NCI-H1436 treated with DMSO at 0.1 percent for 48 hours (cell line): ENCODE measurements at places on chromosomes 11 and 22.

GRCh38 chr11:121105481-121106195 lies 4.6 kb downstream of the TECTA start:
- no peak for DNase-seq

DNA sequence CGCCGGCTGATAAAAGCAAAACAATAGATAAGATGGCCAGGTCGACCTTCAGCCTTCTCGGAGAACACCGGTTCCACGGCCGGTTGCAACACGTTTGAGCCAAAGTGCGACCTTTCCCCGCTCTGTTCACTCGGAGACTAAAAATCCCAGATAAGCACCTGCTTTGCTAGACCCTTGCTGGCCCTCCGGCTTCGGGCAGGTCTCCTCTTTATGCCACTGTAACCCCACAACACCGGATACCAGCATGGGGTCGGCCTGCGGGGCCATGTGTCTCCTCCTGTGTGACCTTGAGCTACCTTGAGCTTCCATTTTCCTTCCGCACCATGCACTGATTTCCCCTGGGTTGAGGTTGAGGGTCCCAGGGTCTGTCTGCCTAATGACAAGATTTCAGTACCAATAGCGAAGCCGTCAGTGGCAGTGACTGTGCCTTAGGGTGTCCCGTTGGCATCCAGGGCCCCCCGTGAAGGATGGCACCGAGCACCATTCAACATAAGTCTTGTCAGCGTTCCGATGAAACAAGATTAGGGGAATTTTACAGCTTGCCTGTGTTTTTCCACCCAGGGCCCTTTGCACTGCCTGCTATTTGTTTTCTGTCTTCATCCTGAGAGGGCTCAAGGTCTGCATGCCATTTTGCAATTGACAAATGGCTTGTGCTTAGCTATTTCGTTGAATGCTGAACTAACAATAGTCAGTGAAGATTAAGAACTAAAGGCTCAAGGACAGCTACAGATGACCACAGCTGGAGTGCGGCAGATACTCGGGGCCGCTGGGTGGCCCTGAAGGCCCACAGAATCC lies 118.6 kb downstream of the KCNQ1 start:
- DNase-seq = no peak

- no peak for DNase-seq
These were observed 505 bp downstream of the NUDT22 start for GRCh38 chr11:64226507-64227051.

GRCh38 chr11:72381584-72382090 lies 52.7 kb downstream of the CLPB start:
- DNase-seq = no peak

GRCh38 chr11:116072601-116073410 lies 568.6 kb upstream of the CADM1 start:
- no peak for DNase-seq

DNA sequence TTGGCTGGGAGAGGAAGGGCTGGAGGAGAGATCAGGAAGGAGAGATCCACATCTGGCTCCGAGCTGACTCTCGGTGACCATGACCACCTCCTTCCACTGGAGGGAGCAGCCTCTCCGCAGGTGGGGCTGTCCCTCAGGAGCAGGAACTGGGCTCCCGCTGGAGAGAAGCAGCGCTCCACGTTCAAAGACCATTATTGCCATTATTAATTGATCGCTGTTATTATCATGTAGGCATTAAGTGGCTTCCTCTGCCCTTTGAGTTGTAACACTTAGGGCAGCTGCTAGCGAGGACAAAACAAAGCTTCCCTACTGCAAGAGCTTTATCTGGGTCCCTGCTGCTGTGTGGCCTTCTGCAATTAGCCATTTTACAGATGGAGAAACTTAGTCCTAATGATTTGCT lies 251.9 kb downstream of the ST3GAL4 start:
- DNase-seq = no peak

DNA sequence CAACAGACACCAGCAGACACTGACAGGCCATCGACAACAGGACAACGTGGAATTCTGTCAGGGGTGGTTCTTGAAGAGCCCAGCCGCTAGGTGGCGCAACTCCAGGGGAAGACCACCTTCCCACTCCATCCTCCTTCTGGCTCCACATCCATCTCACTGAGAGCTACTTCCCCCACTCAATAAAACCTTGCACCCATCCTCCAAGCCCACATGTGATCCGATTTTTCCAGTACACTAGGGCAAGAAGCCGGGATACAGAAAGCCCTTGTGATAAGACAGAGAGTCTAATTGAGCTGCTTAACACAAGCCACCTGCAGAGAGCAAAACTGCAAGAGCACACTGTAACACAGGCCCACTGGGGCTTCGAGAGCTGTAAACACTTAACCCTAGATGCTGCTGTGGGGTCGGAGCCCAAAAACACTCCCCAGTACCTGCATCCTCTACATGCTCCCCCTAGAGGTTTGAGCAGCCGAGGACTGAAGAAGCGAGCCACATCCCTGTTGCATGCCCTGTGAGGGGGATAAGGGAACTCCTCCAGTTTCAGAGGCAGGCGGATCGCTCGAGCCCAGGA lies 11.5 kb upstream of the RAB39A start:
- DNase-seq = no peak

GRCh38 chr22:22759371-22759770 lies 115.0 kb downstream of the GGTLC2 start:
- DNase-seq = no peak

- no peak for DNase-seq
These were observed 7.3 kb downstream of the SREBF2 start for GRCh38 chr22:41840216-41840615.

GRCh38 chr22:36738416-36739020 lies 35.0 kb upstream of the CACNG2 start:
- no peak for DNase-seq

GRCh38 chr11:99614352-99614751 lies 593.6 kb downstream of the CNTN5 start:
- no peak for DNase-seq

DNA sequence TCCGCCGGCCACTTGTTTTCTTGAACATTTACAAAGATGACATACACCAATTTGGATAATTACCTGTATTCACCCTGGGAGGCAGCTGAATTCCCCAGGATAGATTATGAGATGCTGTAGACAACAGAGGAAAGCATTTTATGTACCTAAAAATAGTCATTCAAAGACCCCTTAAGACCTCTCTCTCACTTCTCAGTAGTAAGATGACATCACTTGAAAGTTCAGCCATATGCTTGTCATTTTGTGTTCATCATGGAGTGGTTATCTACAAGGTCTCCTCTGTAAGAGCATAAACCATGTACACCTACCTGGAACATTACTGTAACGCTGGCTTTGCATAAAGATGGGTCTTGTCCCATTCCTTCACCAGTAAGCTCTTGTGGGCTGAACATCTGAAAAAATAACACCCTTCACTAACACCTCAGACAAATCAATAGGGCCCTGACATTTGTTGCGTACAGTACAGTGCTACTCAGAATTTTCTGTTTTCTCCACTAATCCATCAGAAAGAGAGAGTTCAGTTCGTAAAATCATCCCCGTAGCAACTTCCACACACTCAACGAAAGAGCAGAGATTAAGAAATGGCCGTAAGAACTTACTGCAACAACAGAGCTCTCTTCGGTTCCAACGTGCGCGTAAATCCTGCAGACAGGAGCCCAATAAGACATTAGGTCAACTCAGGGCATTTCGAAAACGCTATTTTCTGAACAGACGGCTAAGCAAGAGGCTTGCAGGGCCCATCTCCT lies 15.6 kb upstream of the WDR74 start:
- DNase-seq = no peak

DNA sequence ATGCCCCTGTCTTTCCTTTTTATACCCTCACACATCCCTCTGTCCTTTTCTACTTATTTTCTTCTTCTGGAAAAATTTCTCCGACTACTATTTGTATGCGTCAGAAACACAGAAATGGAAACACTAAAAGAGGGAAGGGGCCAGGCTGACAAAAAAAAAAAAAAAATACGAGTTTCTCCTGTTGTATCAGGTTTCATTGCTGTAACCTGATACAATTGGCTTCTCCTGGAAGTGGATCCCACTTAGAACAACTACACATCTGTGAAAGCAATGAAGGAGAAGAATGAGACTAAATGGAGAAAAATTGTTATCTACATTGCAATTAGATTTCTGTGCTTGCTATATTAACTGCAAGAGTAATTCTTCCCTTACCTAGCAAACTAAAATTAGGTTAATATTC lies 393.9 kb downstream of the GUCY1A2 start:
- DNase-seq = no peak

- DNase-seq = no peak
These were observed 14.4 kb downstream of the YWHAH start for GRCh38 chr22:31958625-31959239.

DNA sequence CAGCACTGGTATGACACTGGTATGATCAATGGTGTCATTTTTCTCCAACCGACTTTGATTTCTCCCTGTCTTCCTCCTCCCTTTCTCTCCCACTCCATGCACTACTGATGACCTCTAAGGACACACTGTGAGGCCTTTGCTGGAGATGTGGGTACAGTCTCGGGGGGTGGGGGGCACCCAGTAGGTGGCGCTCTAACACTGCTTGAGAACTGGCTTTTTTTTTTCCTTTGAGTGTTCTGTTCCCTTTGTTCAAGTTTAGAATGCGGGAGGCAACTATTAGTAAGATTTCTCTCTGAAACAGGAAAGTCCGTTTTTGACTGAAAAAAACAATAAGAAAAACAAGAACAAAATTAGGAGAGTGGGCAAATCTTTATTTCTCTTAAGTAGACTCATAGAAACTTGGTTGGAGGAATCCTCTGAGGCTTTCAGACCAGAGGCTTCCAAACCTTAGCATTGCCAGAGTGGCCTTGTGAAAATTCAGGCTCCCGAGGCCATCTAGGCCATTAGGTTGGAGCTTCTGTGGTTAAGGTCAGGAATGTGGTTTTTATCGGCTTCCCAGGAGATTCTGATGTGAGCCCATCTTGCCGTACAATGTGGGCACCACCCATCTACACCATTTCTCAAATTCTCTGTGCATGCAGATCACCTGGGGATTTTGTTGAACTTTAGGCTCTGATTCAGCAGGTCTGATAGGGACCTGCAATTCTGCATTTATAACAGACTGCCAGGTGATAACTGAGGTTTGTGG lies 43.2 kb downstream of the PANX1 start:
- no peak for DNase-seq

- DNase-seq = no peak
These were observed 3.6 kb downstream of the NEAT1 start for GRCh38 chr11:65425971-65426838.

DNA sequence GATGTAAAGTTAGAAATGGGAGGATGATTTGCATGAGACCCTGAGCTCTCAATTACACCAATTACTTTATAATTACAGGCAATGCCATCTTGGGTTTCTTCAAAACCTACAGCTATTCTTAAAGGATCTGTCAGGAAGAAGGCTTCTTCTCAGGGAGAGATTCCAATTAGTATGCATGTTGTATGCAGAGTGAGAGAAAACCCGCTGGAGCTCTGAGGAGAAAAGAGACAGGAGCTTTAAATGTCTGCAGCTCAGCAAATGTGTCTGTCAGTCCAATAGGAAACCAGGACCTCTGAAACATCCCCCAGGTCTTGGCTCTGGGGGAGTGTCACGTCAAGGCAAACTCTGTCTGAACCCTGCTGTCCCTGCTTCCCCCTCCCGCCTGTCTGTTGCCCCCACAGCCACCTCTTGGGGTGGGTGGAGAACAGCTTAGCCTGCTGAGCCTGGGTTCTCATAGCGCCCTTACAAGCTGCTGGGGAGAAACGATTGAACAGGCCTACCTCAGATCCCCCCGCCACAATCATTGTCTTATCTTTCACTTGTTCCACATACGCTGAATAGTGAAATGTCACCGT lies 140.2 kb downstream of the SPATA19 start:
- DNase-seq = no peak

DNA sequence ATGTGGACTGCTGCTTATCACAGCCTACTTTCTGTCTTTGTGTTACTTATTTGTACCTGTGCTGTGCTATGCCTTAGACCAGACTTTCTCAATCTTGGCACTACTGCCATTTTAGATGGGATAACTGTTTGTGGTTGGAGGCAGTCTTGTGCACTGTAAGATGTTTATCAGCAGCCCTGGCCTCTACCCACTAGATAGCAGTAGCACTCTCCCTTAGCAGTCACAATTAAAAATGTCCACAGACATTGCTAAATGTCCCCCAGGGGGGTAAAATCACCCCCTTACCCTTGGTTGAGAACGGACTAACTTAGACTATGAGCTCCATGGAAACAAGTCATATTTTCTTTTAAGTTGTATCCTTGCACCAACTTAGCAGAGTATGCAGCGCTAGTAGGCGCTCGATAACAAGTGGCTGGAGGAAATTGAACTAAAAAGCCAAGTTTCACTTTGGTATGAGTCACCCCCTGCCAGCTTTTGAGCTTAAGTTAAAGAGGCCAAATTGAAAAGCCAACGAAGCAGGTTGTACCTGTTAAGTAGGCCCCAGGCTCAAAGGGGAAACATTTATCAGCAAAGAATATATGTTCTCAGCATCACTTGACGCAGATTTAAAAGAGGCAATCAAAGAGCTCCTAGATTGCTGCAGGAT lies 304.8 kb upstream of the SORL1-AS1 start:
- no peak for DNase-seq

DNA sequence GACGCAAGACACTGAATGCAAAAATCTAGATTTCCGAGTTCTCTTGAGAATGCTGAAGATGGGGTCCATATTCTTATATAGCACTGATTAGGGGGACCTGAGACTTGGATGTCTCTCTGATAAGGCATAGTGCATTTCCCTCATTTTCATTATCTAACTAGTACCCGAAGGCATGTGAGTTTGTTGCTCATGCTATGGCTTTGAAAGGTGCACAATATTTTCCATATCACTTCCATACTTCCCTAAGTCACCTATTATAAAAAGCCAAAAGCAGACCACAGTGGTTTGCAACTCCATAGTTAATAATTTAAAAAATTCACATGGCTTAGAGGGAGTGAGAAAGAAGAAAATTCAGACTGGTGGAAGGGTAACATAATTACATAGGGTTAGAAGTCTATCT lies 1.7 kb downstream of the BTBD10 start:
- DNase-seq = no peak

GRCh38 chr22:21043860-21044535 lies 1.7 kb upstream of the LRRC74B start:
- no peak for DNase-seq

- no peak for DNase-seq
These were observed 23.3 kb downstream of the SPTBN2 start for GRCh38 chr11:66705587-66706335.

DNA sequence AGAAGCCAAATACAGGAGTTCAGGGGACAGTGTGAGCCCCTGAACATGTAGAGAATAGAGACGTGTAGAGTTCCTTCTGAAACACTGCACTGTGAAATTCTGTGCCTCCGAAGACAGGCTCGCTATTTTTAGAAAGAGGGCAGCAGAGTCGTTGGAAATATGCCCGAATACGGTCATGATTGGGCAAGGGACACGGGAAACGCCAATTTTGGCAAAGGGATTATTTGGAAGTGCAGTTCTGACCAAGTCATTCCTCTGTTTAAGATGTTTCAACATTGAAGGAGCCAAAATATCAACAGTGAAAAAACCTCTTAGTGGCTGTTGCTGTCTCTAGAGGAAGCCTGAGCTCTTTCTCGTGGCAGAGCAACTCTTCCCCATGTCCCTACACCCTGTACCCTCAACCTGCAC lies 9.5 kb upstream of the CBX6 start:
- no peak for DNase-seq

GRCh38 chr11:102577182-102577581 lies 46.6 kb upstream of the MMP7 start:
- DNase-seq = no peak
